ENCODE measurements at places on chromosomes 2 and 18.

GRCh38 chr2:113255140-113256070 is 23.3 kb downstream of the PAX8 start:
- H3K36me3 ChIP-seq, result no peaks in the 10 kb centered on the region
- no peak for DNase-seq
- H3K27me3 ChIP-seq, result no peaks in the 10 kb centered on the region
- H3K4me1 ChIP-seq, result peaks cover 8% of the 10 kb centered on the region
- H3K4me3 ChIP-seq, result no peak overlapping the region
- H3K27ac ChIP-seq, result no peak overlapping the region

- H3K36me3 ChIP-seq, result no peaks in the 10 kb centered on the region
- no peak overlapping the region for H3K27ac ChIP-seq
- no peak overlapping the region for H3K4me3 ChIP-seq
- H3K27me3 ChIP-seq, result no peaks in the 10 kb centered on the region
- no peak for DNase-seq
- H3K4me1 ChIP-seq, result no peaks in the 10 kb centered on the region
Measured at GRCh38 chr2:51120754-51121280, 88.9 kb upstream of the NRXN1 start.

GRCh38 chr2:23449831-23450331 is 64.9 kb downstream of the KLHL29 start:
- no peaks in the 10 kb centered on the region for H3K27me3 ChIP-seq
- no peak overlapping the region for H3K4me3 ChIP-seq
- H3K36me3 ChIP-seq, result no peaks in the 10 kb centered on the region
- no peaks in the 10 kb centered on the region for H3K4me1 ChIP-seq
- DNase-seq, result peak; percentile 44

- peak; percentile 81 for DNase-seq
- H3K4me3 ChIP-seq, result no peak overlapping the region
Measured at GRCh38 chr18:23958036-23958435, 56.5 kb upstream of the TTC39C start.

All from heart left ventricle (tissue), 16 donors.